Left forelimb (tissue), 1 donor: ENCODE measurements at places on chromosomes 16 and 17.

GRCh38 chr16:26667307-26667706, 399.4 kb upstream of the C16orf82 start:
- DNase-seq, result no peak

GRCh38 chr16:27195076-27195741, 8.1 kb upstream of the KDM8 start:
- DNase-seq, result no peak

DNA sequence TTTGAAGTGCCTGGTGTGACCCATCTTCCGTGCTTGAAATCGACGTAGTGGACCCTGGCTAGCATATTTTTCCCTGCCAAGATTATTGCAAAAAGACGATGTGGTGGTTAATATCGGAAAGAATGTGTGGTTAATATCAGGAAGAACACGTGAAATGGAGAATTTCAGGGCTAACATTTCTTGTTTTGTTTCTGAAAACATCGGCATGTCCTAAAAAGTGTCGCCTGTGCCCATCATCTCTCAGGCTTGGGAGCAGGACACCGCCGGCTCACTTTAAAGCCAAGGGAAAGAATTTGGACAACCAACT, 345 bp upstream of the DCXR start:
- DNase-seq, result no peak

DNA sequence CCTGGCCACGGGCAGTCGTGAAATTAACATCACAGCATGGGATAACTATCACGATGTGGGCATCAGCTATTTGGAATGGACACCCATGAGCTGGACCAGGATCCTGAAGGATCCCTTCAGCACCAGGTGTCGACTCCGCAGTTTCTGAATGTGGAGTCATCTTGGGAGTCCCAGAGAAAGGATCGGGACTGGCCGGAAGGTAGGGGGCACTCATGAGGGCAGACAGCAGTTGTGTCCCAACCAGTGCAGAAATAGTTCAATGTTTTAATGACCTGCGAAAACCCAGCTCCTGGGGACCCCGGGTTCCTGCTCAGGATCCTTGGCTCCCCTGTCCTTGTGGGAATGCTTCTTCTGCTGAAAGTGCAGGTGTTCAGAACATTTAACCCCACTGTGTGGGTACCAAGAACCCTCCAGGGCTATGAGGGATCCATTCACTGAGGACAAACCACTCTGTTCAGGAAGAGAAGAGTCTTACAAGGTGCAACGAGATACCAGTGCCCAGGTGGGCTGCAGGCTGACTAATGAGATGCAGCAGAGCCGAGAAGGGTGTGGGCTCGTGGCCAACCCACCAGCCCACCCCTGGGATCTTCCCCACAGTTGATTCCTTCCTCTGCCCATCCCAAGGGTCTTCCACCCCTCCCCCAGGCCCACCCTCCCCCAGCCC, 154.8 kb downstream of the SALL1 start:
- DNase-seq, result no peak

- no peak for DNase-seq
Measured at GRCh38 chr17:10118788-10119130, 79.6 kb downstream of the GAS7 start.

DNA sequence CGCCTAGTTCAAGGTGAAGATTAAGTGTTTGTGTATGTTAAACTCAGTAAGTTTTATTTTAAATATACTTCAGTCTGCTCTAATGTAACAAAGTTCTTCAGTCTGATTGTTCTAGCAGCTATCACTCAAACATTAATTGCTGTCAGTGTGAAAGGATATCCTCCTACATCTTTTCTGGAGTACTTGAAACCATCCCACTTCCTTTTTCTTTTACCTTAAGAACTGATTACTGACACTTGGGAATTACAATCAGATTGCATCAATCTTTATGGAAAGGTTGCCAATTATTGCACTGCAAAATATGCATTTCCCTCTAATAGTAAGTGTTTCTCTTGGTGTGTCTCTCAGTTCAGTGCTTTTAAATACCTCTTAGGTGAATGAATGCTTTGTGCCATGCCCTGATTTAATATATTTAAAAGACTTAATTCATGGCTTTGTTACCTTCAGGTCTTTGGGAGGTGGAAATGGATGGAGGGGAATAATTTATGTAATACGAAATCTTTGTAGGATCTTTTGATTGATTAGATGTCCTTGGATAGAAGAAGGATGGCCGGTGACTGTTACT, 16.6 kb downstream of the MRTFB start:
- DNase-seq, result no peak

GRCh38 chr17:62629556-62630364, 2.3 kb downstream of the MRC2 start:
- DNase-seq, result peak; percentile 60

DNA sequence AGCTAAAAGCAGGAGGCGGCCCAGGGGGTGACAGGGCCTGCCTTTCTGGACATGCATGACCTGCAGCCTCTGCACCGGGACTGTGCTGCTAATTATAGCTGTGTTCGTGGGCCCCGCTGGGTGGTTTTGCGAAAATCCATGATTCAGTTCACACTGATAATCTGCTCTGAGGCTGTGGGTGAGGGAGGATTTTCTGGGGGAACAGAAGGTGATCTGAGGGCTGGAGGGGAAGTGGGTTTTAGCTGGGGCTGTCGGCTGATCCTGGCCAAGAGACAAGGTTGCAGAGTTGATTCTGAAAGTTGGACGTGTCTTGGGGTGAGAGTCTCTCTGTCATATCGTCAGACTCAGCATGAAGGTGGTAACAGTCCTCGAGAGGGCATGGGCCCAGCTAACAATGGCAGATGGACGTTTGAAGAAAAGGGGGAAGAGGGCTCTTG, 187.5 kb upstream of the ZNF469 start:
- no peak for DNase-seq

DNA sequence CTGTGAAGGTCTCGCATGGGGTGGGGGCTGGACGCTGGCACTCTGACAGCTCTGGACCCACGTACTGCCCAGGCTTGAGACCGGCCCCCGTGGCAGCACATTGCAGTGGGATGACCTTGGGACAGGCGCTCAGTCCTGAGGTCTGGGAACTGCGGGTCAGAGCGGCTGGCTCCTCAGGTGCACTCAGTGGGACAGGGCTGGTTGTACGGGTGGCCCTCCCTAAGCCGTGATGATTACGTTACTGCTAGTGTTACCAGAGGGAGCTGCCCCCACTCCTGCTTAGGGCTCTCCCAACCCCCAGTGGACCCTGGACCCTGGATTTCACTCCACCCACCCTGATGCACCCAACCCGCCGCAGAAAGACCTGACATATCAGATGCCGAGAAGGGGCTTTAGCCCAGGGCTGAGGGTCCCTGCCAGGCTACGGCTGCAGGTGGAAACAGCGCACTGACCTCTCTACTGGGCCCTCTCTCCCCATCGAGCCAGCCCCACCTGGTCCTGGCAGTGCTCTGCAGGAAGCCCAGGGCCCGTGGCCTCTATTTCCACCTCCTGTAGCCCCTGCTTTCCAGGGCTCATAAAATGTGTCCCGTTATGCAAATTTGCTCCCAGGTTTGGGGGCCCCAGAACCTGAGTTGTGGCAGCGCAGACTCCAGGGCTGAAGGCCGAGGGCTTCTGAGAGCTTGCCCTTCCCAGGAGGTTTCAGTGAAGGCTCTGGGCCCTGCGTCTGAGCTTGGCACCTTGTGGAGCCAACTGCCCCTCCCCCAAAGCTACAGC, 77.2 kb downstream of the RTN4RL1 start:
- no peak for DNase-seq

DNA sequence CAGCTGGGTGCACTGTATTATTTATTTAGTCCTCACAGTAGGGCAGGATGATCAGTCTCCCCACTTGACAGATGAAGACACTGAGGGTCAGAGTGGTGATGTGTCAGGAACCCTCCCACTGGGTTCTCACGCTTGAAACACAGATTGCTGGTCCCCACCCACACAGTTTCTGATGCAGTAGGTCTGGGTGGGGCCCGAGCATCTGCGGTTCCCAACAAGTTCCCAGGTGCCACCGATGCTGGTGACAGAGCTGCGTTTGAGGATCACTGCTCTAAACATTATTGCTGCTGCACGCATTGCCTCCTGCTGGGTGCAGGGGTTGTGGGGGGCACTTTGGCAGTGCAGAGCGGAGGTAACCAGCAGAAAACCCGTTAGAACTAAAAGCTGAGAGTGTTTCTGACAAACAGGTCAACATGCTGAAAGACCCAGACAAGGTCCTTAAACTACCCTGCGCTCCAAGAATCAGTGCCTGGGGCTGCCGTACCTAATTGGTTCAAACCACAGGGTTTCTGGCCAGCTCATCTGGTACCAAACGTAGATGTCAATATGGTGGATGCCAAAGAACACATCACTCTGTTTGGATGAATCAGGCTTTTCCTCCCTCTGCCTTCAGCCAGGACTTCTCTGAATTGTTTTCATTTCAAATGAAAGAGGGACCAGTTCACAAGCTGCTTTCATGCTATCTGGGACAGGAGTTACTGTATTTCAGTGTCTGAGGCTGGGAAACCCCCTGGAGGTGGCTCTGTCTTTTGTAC, 76.0 kb downstream of the ABCC1 start:
- no peak for DNase-seq

GRCh38 chr16:27977966-27978365, 85.5 kb downstream of the GSG1L start:
- DNase-seq, result no peak

- DNase-seq, result peak; percentile 58
Measured at GRCh38 chr17:49989518-49989880, 5.5 kb downstream of the DLX3 start.

- DNase-seq, result peak; percentile 48
Measured at GRCh38 chr16:49461517-49461951, 87.9 kb downstream of the C16orf78 start.

- DNase-seq, result no peak
Measured at GRCh38 chr17:36034127-36034526, 16.4 kb upstream of the CCL23 start.
